Stimulated activated CD8-positive, alpha-beta memory T cell treated with anti-CD3 and anti-CD28 coated beads, Interleukin-12 subunit alpha, Interleukin-12 subunit beta, amount 100 ng/mL, for 1 hour (primary cell): ENCODE measurements at places on chromosomes 2 and 18.

GRCh38 chr2:100272841-100273329 is 49.4 kb downstream of the LONRF2 start:
- no peak for DNase-seq

DNA sequence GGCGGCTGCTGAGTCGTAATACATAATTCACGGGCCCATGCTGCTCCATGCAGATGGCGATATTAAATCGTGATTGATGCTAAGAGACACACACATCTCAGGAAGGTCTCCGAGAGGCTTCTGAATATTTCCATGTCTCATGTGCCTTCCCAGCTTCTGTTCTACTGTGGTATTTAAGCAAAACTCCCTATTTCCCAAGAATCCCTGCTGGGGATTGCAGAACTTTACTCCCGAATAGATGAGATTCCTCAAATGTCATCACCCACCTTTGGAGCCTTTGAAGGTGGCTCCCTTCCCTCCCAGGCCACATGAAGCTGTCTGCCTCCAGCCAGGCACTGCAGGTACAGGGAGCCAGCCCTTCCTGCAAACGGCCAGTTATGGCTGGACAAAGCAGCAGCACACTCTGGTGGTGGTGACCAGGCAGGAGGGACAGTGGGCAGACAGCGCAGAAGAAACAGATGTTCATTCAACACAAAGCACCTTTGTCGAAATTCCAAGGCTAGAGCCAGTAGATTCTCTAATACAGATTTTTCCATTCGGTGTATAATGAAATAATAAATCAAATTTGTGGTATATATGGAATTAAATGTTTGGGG is 14.1 kb downstream of the NRP2 start:
- DNase-seq, result no peak

DNA sequence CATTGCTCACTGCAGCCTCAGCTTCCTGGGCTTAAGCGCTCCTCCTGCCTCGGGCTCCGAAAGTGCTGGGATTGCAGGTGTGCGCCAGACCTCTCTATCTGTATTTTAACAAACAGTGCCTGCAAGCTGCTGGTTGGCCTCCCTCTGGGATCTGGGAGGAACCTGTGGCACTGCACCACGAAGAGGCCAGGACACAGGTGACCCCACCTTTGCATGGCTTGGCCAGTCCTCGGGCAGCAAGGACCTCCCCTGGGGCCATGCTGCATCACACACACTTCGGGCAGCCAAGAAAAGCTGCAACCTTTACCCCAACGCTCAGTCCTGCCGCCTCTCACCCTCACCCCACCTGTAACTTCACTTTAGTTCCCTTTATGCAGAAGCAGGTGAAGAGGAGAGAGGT is 70.0 kb downstream of the PXDN start:
- no peak for DNase-seq

GRCh38 chr2:38092196-38092902 is 16.4 kb upstream of the CYP1B1 start:
- no peak for DNase-seq

DNA sequence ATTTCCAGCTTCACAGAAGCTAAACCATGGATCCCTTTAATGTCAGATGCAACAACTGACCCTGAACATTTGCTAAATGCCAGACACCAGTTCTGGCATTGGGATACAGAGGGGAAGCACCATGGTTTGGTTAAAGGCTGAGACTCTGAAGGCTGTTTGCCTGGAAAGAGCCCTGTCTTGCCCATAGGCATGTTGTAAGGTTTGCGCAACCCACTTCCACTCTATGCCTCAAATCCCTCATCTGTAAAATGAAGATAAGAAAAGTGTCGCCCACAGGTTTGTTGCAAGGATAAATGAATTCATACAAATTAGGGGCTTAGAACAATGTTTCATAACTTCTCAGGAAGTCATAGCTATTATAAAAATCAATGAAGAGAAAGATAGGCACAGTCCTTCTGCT is 380.9 kb upstream of the GYPC start:
- no peak for DNase-seq

DNA sequence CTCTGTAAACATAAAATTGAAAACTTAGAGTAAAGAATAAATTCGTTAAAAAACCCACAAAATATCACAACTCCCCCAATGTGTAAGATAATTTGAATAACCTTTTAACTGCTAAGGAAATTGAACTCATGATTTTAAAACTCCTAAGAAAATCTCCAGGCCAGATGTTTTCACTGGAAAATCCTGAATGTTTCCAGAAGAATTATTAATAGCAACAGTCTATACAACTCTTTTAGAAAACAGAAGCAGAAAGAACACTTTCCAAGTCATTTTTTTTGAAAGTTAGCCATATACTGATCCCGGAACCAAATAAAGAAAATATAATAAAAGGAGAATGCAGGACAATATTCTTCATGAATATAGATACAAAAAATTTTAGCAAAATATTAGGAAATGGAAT is 165.6 kb downstream of the ACOXL start:
- no peak for DNase-seq
